ENCODE measurements at places on chromosomes 7 and 10. TPM values are rescaled to one million over a fixed set of nuclear protein-coding genes. Genes with fewer than 3 reads are reported as not detected.

- H3K36me3 ChIP-seq, result peaks cover 2% of the 10 kb centered on the region
- peaks cover 30% of the 10 kb centered on the region for H3K4me1 ChIP-seq
- DNase-seq, result no peak
- no peaks in the 10 kb centered on the region for H3K27me3 ChIP-seq
Measured at GRCh38 chr7:47935336-47935735, 12.9 kb downstream of the PKD1L1 start.

DNA sequence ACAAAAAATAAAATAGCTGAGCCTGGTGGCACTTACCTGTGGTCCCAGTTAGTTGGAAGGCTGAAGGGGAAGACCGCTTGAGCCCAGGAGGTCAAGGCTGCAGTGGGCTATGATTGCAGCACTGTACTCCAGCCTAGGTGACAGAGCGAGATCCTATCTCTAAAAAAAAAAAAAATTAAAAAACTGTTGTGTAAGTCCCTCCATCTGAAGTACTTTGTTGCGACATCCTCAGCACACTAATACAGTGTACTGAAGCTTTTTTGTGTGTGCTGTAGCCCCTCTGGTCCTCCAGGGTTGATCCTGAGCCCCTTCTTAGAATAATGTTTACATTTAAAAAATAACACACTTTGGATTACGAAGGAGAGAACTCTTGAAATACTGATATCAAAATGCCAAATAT is 71.3 kb downstream of the PFKFB3 start:
- H3K36me3 ChIP-seq, result peaks cover 11% of the 10 kb centered on the region
- H3K4me3 ChIP-seq, result no peak overlapping the region
- no peak overlapping the region for H3K27ac ChIP-seq

- peaks cover 42% of the 10 kb centered on the region for H3K4me1 ChIP-seq
- DNase-seq, result no peak
- H3K4me3 ChIP-seq, result no peak overlapping the region
- peaks cover 5% of the 10 kb centered on the region for H3K36me3 ChIP-seq
- peaks cover 21% of the 10 kb centered on the region for H3K27me3 ChIP-seq
Measured at GRCh38 chr7:156898938-156899337, 6.0 kb upstream of the LMBR1 start.

DNA sequence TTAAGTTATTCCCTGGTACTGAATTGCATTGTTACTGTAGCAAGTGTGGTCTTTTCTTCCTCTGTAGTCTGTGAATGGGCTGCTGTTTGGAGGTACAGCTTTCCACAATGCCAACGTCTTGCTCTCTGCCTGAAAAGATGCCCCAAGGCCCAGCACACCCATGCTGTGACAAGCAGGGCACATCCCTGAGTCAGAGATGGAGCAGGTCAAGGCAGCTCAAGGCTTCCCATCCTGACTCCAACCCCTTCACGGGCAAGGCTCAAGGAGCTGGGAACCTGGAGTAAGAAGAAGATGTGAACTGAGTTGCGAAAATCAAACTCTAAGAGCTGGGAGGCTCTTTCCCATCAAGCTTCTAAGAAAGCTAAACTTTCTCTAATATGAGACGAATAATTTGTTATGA is 27.2 kb downstream of the SVIL start:
- no peak overlapping the region for H3K4me3 ChIP-seq
- no peaks in the 10 kb centered on the region for H3K4me1 ChIP-seq
- no peak for DNase-seq
- no peaks in the 10 kb centered on the region for H3K36me3 ChIP-seq

GRCh38 chr10:131746241-131746711 is 154.5 kb upstream of the PPP2R2D start:
- no peaks in the 10 kb centered on the region for H3K36me3 ChIP-seq
- no peak overlapping the region for H3K4me3 ChIP-seq
- H3K4me1 ChIP-seq, result no peaks in the 10 kb centered on the region
- H3K27ac ChIP-seq, result no peak overlapping the region

The SCIN gene
- total RNA-seq, result 1.4 TPM

The OPTN gene
- total RNA-seq, result 112 TPM

All from activated CD8-positive, alpha-beta memory T cell treated with anti-CD3 and anti-CD28 coated beads, Interleukin-2, amount 10 ng/mL, durations not matched to agents 7 days and 5 days (primary cell).